ENCODE measurements at places on chromosomes 6 and 20.

DNA sequence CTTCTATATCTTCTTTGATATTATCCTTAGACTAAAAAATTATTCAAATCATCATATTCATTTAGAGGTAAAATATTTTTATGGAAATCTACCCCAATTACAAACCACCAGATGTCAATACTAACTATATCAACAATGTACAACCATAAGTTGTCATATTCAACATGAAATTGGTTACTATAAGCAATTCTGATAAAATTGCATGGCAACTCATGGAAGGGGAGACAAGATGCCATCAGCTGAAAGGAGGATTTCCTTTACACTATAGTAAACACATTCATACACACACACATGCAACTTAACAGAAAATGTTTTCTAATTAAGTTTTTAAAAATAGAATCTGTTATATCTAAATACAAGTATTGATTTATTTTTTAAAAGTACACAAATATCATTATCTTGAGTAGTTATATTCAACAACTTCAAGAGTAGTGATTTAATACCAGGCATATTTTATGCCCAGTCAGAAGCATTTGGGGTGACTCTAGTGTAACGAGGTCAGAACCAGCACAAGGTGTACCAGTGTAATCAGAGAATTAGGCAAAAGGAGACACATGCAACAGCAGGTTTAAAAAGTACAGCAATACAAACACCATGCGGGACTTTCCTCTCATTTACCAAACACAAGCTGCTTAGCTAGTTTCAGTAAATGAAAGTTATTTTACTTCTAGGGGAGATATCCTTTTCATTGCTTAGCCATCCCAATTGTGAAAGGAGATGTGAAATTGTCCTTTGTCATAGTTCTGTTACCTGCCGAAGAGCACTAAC, 1.0 kb downstream of the FILIP1 start:
- no peak for DNase-seq

- DNase-seq: no peak
These were observed 23.2 kb upstream of the STX11 start for GRCh38 chr6:144127097-144127496.

- DNase-seq: no peak
These were observed 136.7 kb downstream of the AIG1 start for GRCh38 chr6:143197377-143197776.

GRCh38 chr20:591941-592340, 18.2 kb downstream of the TCF15 start:
- DNase-seq: no peak

DNA sequence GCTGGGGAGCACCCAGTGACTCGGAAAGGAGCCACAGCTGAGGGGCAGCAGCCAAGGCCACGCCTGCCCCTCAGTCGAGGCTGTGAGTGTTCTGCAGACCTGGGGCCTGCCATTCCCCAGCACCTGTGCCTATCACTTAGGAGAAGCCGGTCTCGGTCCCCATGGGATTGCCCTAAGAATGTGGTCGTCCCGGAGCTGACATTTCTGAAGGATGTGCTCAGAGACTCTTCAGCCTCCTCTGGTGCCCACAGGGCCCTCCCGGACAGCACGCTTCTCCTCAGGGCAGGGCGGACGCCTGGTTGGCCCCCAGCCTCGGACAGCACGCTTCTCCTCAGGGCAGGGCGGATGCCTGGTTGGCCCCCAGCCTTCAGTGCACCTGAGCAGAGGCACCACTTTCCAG, 223.9 kb downstream of the ERMARD start:
- DNase-seq: no peak

GRCh38 chr6:35521235-35521634, 8.5 kb upstream of the TULP1 start:
- DNase-seq: no peak

DNA sequence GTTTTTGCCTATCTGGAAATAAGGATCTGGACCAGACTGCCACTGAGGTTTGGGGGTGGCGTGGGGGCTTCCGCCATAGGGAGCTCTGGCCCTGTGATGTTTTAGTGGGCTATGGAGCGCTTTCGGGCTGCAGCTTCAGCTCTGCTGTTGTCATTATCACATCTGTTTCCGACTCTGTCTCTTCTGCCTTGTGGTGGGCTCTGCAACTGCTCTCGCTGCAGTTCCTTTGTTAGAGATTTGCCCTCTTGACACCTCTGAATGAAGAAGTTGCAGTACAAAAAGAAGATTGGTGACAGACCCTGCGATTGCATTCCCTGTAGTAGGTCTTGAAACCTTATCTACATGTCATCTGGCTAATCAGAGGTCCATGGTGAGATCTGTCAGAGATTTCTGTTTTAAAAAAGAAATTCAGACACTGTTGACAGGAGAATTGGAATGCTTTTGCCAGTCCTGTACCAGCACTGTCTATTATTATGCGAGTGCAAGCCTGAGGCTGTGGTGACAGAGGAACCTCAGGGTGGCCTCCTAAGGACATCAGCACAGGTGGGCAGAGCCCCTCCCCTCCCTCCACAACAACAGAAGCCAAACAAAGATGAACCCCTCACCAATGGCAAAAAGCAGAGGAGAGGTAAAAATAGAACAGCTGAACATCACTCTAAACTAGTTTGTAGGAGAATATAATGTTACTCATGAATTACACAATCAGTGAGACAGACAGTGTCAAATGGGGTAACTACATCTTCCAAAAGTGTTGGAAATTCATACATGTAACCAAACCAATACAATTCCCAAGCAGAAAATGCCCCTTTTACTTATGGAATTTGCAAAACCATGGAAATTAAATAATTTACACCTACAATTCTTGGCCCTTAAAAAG, 63.5 kb upstream of the DEFB112 start:
- DNase-seq: no peak

DNA sequence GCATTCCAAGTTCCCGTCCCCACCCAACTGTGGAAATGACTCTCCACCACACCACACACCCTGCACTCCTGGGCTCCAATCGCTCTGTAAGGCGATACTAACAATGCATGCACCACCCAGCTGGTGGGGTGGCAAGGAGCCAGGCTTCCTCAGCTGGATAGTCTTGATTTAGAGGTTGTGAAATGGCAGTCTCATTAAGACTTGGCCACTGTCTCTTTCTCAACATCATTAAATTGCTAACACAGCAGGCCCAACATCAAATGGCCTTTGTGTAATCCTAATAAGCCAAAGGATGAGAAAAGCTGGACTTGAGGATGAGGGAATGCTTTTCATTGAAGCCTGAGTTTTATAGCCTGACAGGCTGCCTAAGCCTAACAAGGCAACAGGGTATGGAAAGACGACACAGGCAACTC, 223.7 kb downstream of the GMDS start:
- DNase-seq: no peak

- DNase-seq: no peak
These were observed 80.9 kb downstream of the PERP start for GRCh38 chr6:138026342-138026741.

DNA sequence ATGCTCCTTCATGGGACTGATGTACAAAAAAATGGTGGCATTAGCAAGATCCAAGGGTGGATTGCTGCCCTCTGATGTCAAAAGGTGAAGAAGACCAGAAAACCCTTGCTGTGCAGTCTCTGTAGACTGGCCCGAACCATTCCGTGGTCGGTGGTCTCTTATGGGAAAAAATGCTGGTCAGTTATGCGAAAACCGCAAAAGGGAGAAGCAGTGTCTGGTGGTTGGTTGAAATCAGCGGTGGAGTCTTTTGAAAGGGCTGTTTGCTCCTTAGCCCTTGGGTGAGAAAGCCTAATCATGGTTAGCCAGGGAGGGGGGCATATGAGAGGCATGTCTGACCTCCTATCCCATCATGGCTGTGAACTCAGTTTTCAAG, 108.1 kb downstream of the DTNBP1 start:
- DNase-seq: no peak

GRCh38 chr6:131103296-131103695, 32.0 kb upstream of the AKAP7 start:
- DNase-seq: no peak

GRCh38 chr6:168528474-168529095, 87.6 kb downstream of the SMOC2 start:
- DNase-seq: no peak

DNA sequence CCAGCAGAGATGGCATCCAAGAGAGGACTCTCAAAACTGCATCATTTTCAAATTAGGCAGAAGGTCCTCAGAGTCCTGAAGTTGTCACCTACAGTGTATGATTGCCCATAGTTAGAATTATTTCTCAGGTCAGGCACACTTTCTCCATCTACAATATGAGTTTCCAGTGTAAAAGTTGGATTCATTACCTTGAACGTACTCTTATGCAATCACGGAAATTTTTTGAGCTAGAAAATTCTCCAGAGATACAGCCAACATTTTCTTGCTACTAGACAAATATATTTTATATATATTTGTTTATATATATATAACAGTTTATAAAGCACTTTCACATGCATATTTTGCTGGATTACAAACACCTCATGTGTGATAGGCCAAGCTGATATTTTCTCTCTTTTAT, 29.4 kb upstream of the SERPINB1 start:
- no peak for DNase-seq

DNA sequence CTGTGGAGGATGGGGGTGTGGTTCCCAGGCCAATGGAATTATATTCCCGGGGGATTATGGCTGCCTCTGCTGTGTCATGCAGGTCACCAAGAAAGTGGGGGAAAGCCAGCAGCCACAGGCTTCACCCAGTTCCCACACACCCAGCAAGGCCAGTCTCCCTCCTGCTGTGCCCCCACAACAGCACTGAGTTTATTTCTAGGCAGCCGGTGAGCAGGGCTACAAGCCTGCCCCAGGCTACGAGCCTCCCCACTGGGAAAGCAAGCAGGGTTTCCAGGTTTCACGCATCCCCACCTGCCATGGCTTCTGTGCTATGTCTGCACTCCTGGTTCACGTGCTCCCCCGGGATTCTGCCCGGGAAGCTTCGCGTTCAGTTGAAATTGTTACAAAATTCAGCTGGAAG, 72.6 kb downstream of the ERMARD start:
- DNase-seq: no peak

GRCh38 chr6:44494011-44494501, 106.5 kb downstream of the CDC5L start:
- DNase-seq: no peak

GRCh38 chr20:34693414-34693813, 10.7 kb upstream of the TP53INP2 start:
- no peak for DNase-seq

DNA sequence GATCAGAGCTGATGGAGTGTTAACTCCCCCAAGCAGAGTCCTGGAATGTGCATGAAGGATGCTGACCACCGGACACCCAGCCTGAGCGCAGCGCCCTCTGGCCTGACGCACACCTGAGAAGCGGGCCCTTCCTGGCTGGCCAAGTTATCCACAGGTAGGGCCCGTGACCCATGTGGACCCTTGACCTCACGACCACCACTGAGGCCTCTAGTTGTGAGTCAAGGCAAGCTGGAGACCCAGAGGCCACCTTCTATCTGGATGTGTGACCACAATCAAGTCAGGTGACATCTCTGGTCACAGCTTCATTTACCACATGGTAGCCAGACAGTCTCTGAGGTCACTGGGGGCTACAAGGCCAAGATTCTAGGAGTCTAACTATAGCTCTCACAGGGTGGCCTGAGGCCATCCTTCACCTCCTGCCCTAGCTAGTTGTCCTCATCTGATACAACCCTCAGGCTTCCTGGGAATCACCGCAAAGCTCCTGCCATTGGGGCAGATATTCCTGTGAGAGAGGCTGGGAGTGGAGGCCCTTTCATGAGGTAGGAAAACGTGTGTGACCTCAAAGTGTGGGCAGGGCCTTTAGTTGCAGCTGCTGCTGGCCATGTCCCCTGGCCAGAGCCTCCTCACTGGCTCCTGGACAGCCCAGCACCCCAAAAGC, 53.1 kb downstream of the DSTN start:
- DNase-seq: no peak

- no peak for DNase-seq
These were observed 46.3 kb downstream of the GRIK2 start for GRCh38 chr6:101439790-101440189.

GRCh38 chr20:38300438-38300837, 3.5 kb upstream of the BPI start:
- DNase-seq: no peak

- no peak for DNase-seq
These were observed 34.4 kb downstream of the EDN3 start for GRCh38 chr20:59334651-59335300.

DNA sequence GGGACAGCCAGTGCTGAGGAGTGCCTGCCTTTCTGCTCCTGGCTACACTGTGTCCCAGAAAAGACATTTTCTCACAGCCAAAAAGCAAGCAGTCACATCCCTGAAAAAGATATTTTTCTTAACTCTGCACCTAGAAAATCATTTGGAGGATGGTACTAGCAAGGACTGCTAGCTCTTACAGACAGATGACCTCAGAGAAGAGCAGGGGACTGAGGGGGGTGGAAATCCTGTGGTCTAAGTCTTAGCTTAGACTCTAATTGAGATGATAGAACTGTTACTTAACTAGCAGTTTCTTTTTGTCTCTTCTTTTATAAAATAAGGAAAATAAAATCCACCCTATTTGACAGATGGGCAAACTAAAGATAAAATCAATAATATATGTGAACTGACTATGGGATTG, 152.8 kb downstream of the TMEM200A start:
- no peak for DNase-seq

GRCh38 chr6:109896341-109896740, 81.8 kb upstream of the GPR6 start:
- DNase-seq: no peak

- DNase-seq: no peak
These were observed 5.7 kb downstream of the CCDC170 start for GRCh38 chr6:151499551-151499950.

GRCh38 chr6:148037496-148037895, 305.1 kb upstream of the SASH1 start:
- no peak for DNase-seq

DNA sequence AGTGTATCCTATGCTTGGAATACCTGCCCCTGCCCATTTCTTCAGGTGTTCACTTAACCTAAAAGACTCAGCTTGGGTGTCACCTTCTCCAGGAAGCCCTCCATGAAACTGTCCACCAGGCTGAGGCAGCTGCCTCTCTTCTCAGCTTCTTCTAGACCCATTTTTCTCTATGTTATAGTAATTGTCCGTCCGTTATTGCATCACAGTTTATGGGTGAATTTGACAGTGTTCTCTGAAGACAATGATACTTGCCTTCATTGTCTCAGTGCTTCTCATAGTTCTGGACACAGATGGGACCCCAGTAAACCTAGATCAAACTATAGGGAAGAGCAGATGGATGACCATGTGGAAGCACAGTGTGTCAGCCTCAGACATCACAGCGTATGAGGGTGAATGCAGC, 238.0 kb upstream of the MOCS1 start:
- DNase-seq: no peak

- no peak for DNase-seq
These were observed 68.2 kb upstream of the MYL9 start for GRCh38 chr20:36473164-36473563.

Data from naive thymus-derived CD4-positive, alpha-beta T cell (primary cell).